ENCODE measurements at places on chromosomes 1 and 21. TPM values are rescaled to one million over a fixed set of nuclear protein-coding genes. Genes with fewer than 3 reads are reported as not detected.

DNA sequence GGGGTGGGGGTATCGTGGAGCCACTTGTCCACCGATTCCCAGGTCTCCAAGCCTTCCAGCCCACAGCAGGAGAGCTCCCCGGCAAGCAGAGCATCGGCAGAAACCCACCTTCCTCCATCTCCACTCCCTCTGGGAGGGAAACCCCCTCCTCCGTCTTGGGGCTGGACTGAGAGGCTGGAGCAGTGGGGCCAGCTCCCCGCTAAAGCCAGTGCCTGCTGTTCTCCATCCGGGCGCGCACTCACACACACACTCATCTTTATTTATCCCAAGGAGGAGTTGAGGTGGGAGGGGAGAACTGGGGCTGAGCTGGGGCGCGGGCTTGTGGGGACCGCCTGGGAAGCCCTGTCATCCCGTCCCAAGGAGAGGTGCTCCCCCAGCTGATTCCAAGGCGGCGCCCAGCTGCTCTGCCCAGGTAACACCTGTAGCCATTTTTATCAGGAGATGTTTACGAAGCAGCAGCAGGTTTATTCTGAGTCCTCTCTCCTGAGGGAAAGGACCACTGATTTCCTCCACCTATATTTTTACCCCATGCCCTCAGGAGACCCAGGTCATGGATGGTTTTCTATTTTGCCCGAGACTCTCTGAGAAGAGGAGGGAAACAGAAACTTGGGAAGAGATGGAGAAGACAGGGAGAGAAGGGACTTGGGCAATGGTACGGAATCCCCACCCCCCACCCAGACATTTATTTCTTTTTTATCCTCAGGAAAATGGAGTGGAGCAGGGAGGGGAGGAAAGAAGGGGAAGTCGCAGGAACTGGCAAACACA lies 2.1 kb downstream of the KCNN3 start:
- H3K27ac ChIP-seq: no peak overlapping the region
- DNase-seq: peak; percentile 50
- H3K27me3 ChIP-seq: no peaks in the 10 kb centered on the region
- no peaks in the 10 kb centered on the region for H3K36me3 ChIP-seq
- H3K4me3 ChIP-seq: peak overlapping the region; percentile 44

GRCh38 chr1:201482755-201483154 lies 13.8 kb upstream of the PHLDA3 start:
- peaks cover 33% of the 10 kb centered on the region for H3K27me3 ChIP-seq
- H3K4me1 ChIP-seq: peaks cover 9% of the 10 kb centered on the region
- H3K36me3 ChIP-seq: no peaks in the 10 kb centered on the region
- DNase-seq: no peak
- H3K27ac ChIP-seq: no peak overlapping the region

GRCh38 chr1:8032366-8032910 lies 6.3 kb upstream of the ERRFI1 start:
- no peak overlapping the region for H3K27ac ChIP-seq
- H3K4me1 ChIP-seq: peaks cover 8% of the 10 kb centered on the region
- no peaks in the 10 kb centered on the region for H3K27me3 ChIP-seq
- DNase-seq: no peak

DNA sequence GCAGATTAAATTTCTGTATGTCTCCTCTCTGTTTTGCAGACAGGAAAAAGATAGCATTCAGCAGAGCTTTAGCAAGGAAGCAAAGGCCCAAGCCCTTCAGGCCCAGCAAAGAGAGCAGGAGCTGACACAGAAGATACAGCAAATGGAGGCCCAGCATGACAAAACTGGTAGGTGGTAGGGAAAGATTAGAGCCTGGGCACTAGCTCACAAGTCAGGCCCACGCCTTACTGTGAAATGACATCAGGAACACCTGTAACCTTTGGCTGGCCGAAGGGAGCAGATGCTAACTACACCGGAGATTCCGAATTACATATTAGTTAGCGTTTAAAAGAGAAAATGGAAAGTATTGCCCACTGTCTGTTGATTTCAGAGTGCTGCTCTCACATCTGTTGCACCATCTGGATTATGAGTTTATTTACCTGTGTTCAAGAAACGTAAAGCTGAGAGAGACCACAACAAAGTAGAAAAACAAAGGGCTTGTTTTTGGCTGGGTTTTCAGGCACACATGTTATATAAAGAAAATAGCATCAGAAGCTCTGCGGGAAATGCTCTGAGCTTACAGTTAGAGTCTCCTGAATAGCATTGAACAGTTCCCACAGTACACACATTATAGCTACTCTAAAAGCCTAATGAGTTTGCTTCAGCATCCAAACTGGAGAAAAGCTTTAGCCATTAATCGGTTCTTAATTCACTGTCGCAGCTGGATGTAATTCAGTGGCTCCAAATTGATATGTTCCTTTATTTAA lies 160.0 kb downstream of the SDCCAG8 start:
- H3K4me3 ChIP-seq: no peak overlapping the region
- DNase-seq: no peak
- H3K36me3 ChIP-seq: no peaks in the 10 kb centered on the region

SLC30A1 gene
- total RNA-seq: 4.8 TPM

GBP6 gene
- total RNA-seq: not detected

- no peak for DNase-seq
- H3K27ac ChIP-seq: no peak overlapping the region
- H3K4me3 ChIP-seq: no peak overlapping the region
- no peaks in the 10 kb centered on the region for H3K36me3 ChIP-seq
- no peaks in the 10 kb centered on the region for H3K4me1 ChIP-seq
These were observed 20.3 kb upstream of the IFI16 start for GRCh38 chr1:158989424-158989823.

PSMB2 gene
- 33.2 TPM for total RNA-seq

GRCh38 chr1:88068407-88068960 lies 615.6 kb upstream of the PKN2 start:
- no peaks in the 10 kb centered on the region for H3K36me3 ChIP-seq
- H3K4me1 ChIP-seq: no peaks in the 10 kb centered on the region
- no peak overlapping the region for H3K27ac ChIP-seq
- no peak overlapping the region for H3K4me3 ChIP-seq
- no peak for DNase-seq

METTL25B gene
- total RNA-seq: 21.4 TPM

SPATA17 gene
- total RNA-seq: 2.1 TPM

GRCh38 chr1:151720554-151720953 lies 768 bp upstream of the RIIAD1 start:
- H3K27ac ChIP-seq: no peak overlapping the region
- peaks cover 32% of the 10 kb centered on the region for H3K4me1 ChIP-seq
- DNase-seq: no peak
- H3K27me3 ChIP-seq: peaks cover 75% of the 10 kb centered on the region
- no peaks in the 10 kb centered on the region for H3K36me3 ChIP-seq

DNA sequence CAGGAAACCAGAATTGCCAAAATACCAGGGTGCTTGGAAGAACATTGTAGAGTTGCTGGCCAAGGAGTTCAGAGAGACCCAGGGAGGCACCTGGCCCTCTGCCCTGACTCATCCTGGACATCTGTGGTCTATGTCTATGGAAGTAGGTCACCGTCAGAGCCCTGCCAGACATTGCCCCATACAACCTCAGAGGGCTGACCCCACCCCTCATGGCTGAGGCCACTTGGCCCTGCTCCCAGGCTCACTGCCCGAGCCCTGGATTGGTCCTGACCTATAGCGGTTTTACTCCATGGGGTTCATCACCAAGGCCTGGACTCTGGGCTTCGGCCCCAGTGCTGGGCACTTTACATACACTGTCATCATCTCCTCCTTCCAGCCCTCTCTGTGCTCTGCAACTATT lies 233.1 kb downstream of the PTPRU start:
- H3K27me3 ChIP-seq: no peaks in the 10 kb centered on the region
- no peak for DNase-seq
- H3K27ac ChIP-seq: no peak overlapping the region
- peaks cover 5% of the 10 kb centered on the region for H3K4me1 ChIP-seq

GRCh38 chr1:25011943-25012638 lies 82.0 kb upstream of the RUNX3 start:
- no peak overlapping the region for H3K27ac ChIP-seq
- no peak for DNase-seq
- no peak overlapping the region for H3K4me3 ChIP-seq
- H3K36me3 ChIP-seq: no peaks in the 10 kb centered on the region

DNA sequence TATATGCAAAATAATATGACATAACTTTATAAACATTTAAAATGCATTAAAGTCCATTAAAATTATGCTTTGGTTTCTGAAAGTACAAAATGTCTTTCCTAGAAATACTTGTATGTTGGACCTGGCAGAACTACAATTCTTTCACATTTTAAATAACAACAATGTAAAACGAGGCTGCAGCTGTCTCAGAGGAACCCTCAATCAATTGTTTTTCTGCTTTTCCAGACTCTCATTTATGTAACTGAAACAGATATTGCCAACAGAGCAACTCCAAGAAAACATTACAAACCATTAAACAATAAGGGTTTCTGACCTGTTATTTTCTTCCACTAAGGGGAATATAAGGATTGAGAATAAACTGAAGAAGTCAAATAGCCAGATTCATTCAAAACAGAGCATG lies 1193.4 kb downstream of the NCAM2 start:
- DNase-seq: no peak
- no peak overlapping the region for H3K27ac ChIP-seq
- no peak overlapping the region for H3K4me3 ChIP-seq
- H3K27me3 ChIP-seq: no peaks in the 10 kb centered on the region
- peaks cover 3% of the 10 kb centered on the region for H3K4me1 ChIP-seq
- no peaks in the 10 kb centered on the region for H3K36me3 ChIP-seq

GRCh38 chr1:61226791-61227567 lies 144.6 kb downstream of the NFIA start:
- DNase-seq: no peak
- H3K4me1 ChIP-seq: peaks cover 4% of the 10 kb centered on the region
- H3K4me3 ChIP-seq: no peak overlapping the region
- no peaks in the 10 kb centered on the region for H3K27me3 ChIP-seq
- H3K36me3 ChIP-seq: no peaks in the 10 kb centered on the region
- H3K27ac ChIP-seq: no peak overlapping the region

GLMP gene
- total RNA-seq: 38.7 TPM

DNA sequence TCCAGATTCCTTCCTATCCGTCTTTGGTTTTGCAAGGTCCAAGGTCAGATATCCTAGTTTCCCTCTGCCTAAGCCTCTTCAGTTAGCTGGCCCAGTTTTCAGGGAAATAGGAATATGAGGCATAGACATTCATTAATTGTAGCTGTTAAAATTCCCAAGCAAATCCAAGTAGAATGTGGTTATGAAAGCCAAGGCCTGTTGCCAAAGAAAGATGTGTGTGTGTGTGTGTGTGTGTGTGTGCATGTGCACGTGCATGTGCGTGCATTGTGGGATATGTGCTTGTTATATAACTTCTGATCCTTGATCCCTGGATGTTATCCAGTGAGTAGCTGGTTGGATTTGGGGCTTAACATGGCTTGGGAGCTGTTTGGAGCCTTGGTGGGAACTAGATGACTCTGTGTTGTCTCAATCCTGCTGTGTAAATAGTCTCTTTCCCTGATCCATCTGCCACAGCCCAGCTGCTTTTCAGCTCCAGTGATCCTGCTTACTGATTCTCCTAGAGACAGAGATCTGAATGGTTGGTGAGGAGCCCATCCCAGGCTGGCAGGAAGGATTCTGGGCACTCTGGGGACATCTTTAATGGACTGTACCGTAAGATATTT lies 70.6 kb upstream of the GCLM start:
- peaks cover 6% of the 10 kb centered on the region for H3K4me1 ChIP-seq
- DNase-seq: no peak
- no peak overlapping the region for H3K4me3 ChIP-seq
- no peak overlapping the region for H3K27ac ChIP-seq
- H3K27me3 ChIP-seq: no peaks in the 10 kb centered on the region

- H3K27me3 ChIP-seq: no peaks in the 10 kb centered on the region
- no peak for DNase-seq
- no peak overlapping the region for H3K4me3 ChIP-seq
- H3K4me1 ChIP-seq: no peaks in the 10 kb centered on the region
- H3K36me3 ChIP-seq: no peaks in the 10 kb centered on the region
These were observed 61.1 kb upstream of the TINAGL1 start for GRCh38 chr1:31515056-31515775.

PHC2 gene
- total RNA-seq: 65.0 TPM

DNA sequence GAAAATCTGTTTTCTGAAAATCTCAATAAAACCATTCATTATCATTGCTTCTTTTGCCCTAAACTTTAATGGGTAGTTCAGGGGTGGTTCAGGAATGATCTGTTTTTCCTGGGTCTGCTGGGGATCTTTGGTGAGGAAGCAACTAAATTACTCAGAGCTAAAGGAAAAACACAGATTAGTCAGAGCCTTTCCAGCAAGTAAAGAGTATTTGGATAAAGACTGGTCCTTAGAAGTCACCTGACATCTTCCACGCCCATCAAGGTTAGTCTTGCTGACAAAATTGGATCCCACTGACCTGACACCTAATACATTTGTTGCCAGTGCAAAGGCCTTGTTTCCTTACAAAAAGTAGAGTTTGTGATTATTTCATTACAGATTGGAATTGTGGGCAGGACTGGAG lies 24.2 kb downstream of the HSPA13 start:
- H3K4me1 ChIP-seq: no peaks in the 10 kb centered on the region
- no peaks in the 10 kb centered on the region for H3K27me3 ChIP-seq
- H3K4me3 ChIP-seq: no peak overlapping the region
- no peak overlapping the region for H3K27ac ChIP-seq

DNA sequence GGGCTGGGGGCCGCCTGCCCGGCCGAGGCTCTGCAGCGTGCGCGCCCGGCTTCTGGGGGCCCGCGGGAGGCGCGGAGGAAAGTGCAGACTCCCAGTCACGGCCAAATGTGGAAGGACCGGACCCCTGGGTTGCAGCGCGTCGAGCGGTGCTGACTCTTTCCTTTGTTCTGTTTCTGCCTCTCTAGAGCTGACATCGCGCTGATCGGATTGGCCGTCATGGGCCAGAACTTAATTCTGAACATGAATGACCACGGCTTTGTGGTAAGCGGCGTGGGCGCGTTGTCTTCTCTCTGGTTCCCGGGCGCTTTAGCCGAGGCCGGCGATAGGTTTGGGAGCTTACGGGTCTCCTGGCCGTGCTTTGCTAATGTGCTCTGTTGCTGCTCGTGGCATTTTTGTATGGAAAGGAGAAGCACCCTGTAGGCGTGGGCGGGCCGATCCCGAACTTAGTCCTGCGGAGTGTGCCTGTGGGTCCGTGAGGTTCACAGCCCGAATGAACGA lies 629 bp downstream of the PGD start:
- peaks cover 12% of the 10 kb centered on the region for H3K36me3 ChIP-seq
- H3K27me3 ChIP-seq: no peaks in the 10 kb centered on the region

UBE2U gene
- total RNA-seq: not detected

DNA sequence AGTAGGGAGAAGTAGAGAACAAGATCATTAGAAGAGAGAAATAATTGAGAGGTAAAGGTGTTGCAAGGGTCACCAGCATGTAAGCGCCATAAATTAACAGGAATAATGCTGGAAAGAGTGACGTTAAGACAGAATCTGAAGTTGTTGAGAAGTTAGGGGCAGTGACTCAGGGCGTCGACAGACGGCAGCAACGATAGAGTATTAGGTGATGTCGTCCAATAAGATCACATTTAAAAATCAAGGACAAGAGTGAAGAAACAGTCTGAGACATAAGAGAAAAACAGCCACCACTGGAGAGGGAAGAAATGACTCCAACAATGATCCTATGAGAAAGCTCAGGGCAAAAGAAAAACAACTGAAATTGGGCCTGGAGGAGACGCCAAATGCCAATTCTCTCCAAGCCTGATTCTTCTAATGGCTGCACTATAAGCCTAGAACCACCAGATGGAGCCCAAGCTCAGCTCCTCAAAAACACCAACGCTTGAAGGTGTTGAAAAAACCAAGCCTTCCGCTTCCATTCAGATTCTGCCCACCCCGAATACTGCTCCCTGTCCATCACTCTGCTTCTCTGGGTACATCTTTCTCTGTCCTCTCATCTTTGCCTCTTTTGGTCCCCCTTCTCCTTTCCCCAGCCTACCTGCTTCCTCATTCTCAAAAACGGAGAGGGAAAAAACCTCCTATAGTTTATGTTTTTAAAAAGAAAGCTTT lies 70.0 kb downstream of the LUZP1 start:
- peaks cover 17% of the 10 kb centered on the region for H3K4me1 ChIP-seq
- H3K27ac ChIP-seq: no peak overlapping the region
- DNase-seq: peak; percentile 82

OR2L13 gene
- total RNA-seq: not detected

All from neural progenitor cell (in vitro differentiated cells).